Karpas-422 (cell line): ENCODE measurements at places on chromosomes 6 and 20. TPM values are rescaled to one million over a fixed set of nuclear protein-coding genes. Genes with fewer than 3 reads are reported as not detected.

Gene TRDN
- total RNA-seq, result not detected in 2 replicates

- H3K4me3 ChIP-seq, result no peak overlapping the region
- DNase-seq, result no peak
- H3K27me3 ChIP-seq, result no peaks in the 10 kb centered on the region
- no peaks in the 10 kb centered on the region for H3K4me1 ChIP-seq
- no peak overlapping the region for H3K27ac ChIP-seq
Measured at GRCh38 chr6:34543421-34543820, 12.7 kb downstream of the SPDEF start.

GRCh38 chr6:46473881-46474280 lies 17.4 kb downstream of the RCAN2 start:
- H3K27me3 ChIP-seq, result no peaks in the 10 kb centered on the region
- H3K4me3 ChIP-seq, result no peak overlapping the region
- DNase-seq, result no peak

DNA sequence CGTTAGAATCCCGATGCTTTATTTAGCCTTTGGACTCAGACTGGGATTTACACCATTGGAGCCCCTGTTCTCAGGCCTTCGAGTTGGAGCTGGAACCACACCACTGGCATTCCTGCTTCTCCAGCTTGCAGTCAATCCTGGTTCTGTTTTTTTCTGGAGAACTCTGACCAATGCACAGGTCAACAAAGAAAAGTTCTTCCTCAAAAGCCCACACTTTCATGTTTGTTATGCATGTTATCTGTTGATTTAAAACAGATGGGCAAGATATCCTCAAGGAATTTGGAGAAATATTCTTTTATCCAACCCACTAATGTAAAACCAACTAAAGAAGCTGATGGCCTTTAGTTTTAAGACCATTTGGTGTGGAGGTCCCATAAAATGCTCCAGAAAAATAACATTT lies 205.7 kb downstream of the ANKRD60 start:
- H3K36me3 ChIP-seq, result no peaks in the 10 kb centered on the region
- H3K27ac ChIP-seq, result no peak overlapping the region

GRCh38 chr6:42493914-42494539 lies 42.3 kb upstream of the TRERF1 start:
- H3K36me3 ChIP-seq, result no peaks in the 10 kb centered on the region
- H3K27ac ChIP-seq, result no peak overlapping the region
- no peak for DNase-seq
- no peak overlapping the region for H3K4me3 ChIP-seq
- no peaks in the 10 kb centered on the region for H3K27me3 ChIP-seq

DNA sequence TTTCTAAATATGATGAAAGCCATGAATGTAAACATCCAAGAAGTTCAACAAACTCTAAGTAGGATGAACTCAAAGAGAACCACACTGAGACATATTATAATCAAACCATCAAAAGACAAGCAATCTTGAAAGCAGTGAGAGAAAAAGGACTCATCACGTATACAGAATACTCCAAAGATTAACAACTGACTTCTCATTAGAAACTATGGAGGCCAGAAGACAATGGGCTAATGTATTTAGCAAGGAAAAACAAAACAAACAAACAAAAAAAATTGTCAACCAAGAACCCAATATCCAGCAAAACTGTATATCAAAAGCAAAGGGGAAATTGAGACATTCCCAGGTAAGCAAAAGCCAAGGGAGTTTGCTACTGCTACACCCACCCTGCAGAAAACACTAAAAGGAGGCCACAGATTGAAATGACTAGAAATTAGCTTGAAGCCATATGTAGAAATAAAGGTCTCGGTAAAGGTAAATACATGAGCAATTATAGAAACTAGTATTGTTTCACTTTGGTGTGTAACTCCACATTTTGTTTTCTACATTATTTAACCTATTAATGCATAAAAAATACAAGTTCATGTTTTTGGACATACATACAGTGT lies 301.1 kb upstream of the QKI start:
- H3K27me3 ChIP-seq, result no peaks in the 10 kb centered on the region
- H3K27ac ChIP-seq, result no peak overlapping the region
- H3K36me3 ChIP-seq, result no peaks in the 10 kb centered on the region
- H3K4me3 ChIP-seq, result no peak overlapping the region
- DNase-seq, result no peak

DNA sequence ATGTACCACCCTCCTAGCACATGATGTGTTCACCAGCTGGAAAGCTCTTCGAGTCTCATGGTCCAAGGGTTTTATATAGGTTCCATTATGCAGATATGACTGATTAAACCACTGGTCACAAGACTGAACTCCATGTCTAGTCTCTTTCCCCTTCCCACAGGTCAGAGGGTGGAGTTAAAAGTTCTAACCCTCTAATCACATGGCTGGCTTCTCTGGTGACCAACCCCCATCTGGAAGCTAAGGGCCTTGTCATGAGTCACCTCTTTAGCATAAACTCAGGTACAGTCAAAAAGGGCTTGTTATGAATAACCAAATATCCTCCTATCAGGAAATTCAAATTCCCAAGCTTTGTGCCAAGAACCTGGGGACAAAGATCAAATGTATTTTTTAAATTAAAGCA lies 52.0 kb upstream of the KLHL31 start:
- H3K27ac ChIP-seq, result no peak overlapping the region
- H3K4me3 ChIP-seq, result no peak overlapping the region
- no peaks in the 10 kb centered on the region for H3K4me1 ChIP-seq
- no peaks in the 10 kb centered on the region for H3K36me3 ChIP-seq
- H3K27me3 ChIP-seq, result no peaks in the 10 kb centered on the region

DNA sequence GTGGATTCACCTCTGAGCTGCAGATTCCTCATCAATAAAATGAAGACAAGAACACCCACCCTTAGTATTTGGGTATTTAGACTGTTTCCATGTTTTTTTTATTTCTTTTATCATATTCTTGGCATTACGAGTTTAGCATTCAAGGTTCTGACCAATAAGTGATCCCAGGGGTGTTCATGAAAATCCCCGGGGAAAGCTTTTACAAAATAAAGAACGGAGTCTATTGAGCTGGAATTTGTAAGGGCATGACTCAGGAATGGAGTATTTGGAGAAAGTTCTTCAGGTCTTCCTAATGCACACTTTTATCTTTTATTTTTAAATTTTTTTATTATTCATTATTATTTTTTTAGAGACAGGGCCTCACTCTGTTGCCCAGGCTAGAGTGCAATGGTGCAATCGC lies 19.4 kb upstream of the TOX2 start:
- H3K4me3 ChIP-seq, result no peak overlapping the region
- H3K4me1 ChIP-seq, result no peaks in the 10 kb centered on the region; the same call in 1 of the 2 replicates
- peaks cover 11% of the 10 kb centered on the region; the same call in 1 of the 2 replicates for H3K27me3 ChIP-seq
- H3K27ac ChIP-seq, result no peak overlapping the region
- DNase-seq, result no peak
- 0 out of 2 replicates have a peak, but pooled peaks cover 11% of the 10 kb centered on the region for H3K36me3 ChIP-seq

GRCh38 chr20:25117990-25118389 lies 36.0 kb upstream of the VSX1 start:
- H3K27me3 ChIP-seq, result no peaks in the 10 kb centered on the region
- no peaks in the 10 kb centered on the region for H3K36me3 ChIP-seq
- no peak overlapping the region for H3K27ac ChIP-seq
- H3K4me1 ChIP-seq, result no peaks in the 10 kb centered on the region
- H3K4me3 ChIP-seq, result no peak overlapping the region
